Right renal pelvis (tissue), 4 donors: ENCODE measurements at places on chromosomes 11 and 22.

- no peak for DNase-seq
Observed at GRCh38 chr11:125335106-125335505, 161.0 kb downstream of the FEZ1 start.

DNA sequence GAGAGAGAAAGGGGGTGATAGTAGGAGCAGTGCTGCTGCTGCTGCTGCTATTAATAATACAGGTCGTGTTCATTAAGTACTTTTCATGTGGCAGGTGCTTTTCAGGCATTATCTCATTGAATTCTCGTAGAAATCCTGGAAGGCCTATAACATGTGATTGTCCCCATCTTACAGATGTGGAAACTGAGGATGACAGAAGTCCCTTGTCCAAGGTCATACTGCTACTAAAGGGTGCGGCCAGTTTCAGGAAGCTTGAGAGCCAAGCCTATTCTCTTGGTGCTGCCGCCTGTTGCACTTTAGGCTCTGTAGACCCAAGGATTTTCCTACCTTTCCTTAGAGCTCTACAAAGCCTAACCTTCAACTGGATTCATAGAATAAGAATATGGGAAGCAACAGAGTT is 193.3 kb downstream of the DBX1 start:
- no peak for DNase-seq

DNA sequence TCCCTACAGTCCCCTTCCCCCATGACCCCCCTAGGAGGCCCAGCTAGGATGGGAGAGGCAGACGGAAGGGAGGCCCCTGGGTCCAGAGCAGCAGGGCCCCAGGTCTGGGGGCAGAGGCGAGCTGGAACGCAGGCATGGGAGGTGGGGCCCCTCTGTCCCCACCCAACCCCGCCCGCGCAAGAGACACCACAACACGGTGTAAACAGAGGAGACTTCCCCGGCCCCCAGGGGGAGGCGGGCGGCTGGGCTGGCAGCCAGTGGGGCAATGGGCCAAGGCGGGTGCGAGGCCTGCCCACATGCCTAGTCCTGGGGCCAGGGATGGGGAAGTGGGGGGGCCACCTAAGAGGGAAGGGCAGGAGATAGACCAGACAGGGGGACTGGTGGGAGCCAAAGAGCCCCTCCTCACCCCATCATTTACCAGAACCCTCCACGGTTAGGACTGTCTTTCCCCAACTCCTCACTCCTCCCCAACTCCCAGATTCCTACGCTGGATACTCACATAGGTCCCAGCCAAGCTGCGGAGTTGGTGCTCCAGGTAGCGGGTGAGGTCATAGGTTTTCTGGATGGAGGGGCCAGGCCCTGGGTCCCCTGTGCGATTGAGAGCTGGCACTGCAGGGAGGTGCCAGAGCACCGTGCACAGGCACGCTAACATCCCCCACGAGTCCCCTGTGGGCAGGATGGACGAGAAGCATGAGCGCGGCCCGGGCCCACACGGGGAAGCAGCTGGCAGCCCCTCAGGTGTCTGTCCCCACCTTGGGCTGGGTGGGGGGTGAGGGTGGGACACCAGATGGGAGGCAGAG is 6.2 kb downstream of the CLCF1 start:
- DNase-seq, result no peak

GRCh38 chr11:17294033-17294432 is 17.5 kb downstream of the NUCB2 start:
- DNase-seq, result no peak
